ENCODE measurements at places on chromosomes 6 and 20.

GRCh38 chr6:35733633-35734032 is 3.2 kb upstream of the ARMC12 start:
- no peak for DNase-seq

DNA sequence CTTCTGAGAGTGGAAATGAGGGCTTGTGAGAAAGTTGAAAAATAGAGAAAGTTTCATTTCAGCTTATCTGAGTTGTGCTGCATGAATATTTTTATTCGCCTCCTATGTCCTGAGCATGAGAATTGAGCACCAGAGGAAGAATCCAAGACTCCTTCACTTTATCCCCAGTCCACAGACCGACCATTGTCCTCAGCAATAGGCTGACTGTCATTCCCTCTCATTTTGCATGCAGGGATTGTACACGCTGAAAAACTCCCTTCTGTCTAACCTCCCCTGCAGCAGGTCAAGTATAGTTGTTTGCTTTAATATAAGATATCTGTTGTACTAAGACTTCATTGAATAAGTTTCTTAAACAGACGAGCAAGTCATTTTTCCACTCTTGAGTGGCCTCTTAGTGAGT is 437.6 kb downstream of the PRKN start:
- no peak for DNase-seq

- no peak for DNase-seq
Measured at GRCh38 chr20:11432407-11432806, 485.3 kb upstream of the BTBD3 start.

DNA sequence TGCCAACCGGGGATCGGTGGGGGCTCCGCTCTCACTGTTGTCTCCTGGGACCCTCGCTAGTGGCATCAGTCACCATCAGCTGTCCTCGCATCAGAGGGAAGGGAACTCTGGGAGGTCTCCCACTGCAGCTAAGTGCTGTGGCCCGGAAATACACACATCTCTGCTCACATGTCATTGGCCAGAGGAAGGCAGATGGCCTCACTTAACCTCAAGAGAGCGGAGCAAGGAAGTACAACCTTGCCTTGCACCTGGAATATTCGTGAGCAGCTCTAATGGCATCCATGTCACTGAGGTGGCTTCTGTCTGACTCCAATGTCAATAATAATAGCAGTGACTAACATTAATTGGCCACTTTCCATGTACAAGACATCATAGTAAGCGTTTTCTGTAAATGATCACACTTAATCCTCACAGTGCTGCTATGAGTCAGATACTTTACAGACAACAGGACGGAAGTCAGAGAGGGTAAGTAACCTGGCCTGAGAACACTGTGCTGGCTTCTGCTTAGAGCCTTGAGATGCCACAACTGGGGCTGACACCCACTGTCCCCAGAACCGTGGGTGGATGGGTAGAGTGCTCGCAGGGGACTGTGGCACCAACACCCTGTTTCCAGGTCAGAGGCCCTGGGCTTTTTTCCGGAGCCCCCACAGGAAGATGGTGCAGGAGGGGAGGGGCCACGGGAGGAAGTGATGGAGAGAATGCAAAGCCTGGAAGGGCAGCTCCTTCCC is 6.0 kb downstream of the LHFPL5 start:
- no peak for DNase-seq

Measured in activated T-cell treated with anti-CD3 and anti-CD28 coated beads, Interleukin-2, amount 50 U/mL, for 48 hours (primary cell).